ENCODE measurements at places on chromosomes 11 and 22. TPM values are rescaled to one million over a fixed set of nuclear protein-coding genes. Genes with fewer than 3 reads are reported as not detected.

IGHMBP2 gene
- total RNA-seq: 24.9 TPM

DNA sequence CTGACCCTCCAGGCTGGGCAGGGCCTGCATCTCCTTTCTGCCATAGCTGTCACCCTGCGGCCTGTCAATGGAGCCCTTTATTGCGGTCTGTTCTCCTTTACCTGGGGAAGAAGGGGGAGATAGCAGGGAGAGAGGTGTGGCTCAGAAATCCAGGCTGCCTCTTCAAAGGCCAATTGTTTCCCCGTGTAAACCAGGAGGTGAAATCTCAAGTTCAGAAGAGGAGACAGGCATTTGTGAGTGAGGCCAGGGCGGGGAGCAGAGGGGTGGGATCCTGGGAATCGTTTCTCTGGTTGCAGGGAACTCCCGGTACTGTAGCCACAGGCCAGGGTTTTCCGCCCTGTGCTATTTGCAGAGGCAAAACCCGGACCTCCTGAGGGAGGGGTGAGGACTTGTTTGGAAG, 9.1 kb downstream of the DCPS start:
- H3K4me3 ChIP-seq: no peak overlapping the region
- DNase-seq: no peak
- peaks cover 35% of the 10 kb centered on the region for H3K36me3 ChIP-seq
- H3K27me3 ChIP-seq: no peaks in the 10 kb centered on the region

DNA sequence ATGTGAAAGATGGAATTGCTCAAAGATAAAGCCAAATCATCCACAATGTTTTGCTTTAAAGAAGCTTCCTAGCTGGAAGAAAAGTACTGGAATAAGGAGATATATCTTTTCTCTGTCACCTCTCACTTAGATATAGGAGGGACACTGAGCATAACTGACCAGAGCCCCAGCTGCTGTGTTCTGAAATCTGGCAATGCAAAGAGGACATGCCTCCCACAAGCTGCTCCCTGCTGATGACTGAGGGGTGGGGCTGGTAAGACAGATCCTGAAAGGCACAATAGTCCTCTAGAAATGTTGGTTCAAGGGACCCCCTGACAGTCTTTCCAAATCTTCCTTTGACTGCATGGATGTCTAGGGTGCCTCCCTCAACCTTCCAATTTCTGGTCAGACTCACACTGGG, 67.0 kb downstream of the SC5D start:
- no peaks in the 10 kb centered on the region for H3K36me3 ChIP-seq
- H3K4me3 ChIP-seq: no peak overlapping the region
- H3K27ac ChIP-seq: no peak overlapping the region

GRCh38 chr22:32265882-32266767, 11.0 kb upstream of the SLC5A4 start:
- H3K27ac ChIP-seq: no peak overlapping the region
- H3K36me3 ChIP-seq: no peaks in the 10 kb centered on the region
- DNase-seq: peak; percentile 89
- H3K4me1 ChIP-seq: peaks cover 10% of the 10 kb centered on the region
- peaks cover 3% of the 10 kb centered on the region for H3K27me3 ChIP-seq
- no peak overlapping the region for H3K4me3 ChIP-seq

DNA sequence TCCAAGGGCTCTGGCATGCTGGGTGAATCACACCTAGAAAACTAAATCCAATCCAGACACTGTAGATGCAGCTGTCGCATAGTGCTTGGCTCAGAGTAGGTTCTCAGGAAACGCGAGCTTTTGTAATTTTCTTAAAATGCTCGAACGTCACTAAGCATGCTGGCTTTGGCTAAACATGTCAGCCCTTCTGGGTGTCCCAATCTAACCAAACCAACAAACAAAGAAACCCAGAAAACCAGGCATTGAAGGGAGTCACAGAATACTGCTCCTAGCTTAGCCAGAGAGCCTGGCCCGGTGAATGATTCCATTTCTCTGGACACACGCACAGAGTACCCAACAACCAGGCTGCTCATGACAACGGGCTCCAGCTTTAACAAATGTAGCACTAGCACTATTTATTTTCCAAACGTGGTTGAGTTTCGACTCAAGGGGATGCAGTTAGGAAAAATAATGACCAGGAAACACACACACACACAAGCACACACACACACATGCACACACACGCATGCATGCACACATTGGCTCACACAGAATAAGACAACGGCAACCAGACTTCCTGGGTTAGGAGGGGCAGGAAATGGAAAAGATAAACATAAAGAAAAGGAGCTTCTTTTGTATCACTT, 492.6 kb downstream of the MIAT start:
- H3K27ac ChIP-seq: no peak overlapping the region
- peaks cover 4% of the 10 kb centered on the region for H3K4me1 ChIP-seq
- no peak overlapping the region for H3K4me3 ChIP-seq
- no peak for DNase-seq
- peaks cover 30% of the 10 kb centered on the region for H3K27me3 ChIP-seq
- H3K36me3 ChIP-seq: no peaks in the 10 kb centered on the region

GATD1 gene
- total RNA-seq: 48.8 TPM

DNA sequence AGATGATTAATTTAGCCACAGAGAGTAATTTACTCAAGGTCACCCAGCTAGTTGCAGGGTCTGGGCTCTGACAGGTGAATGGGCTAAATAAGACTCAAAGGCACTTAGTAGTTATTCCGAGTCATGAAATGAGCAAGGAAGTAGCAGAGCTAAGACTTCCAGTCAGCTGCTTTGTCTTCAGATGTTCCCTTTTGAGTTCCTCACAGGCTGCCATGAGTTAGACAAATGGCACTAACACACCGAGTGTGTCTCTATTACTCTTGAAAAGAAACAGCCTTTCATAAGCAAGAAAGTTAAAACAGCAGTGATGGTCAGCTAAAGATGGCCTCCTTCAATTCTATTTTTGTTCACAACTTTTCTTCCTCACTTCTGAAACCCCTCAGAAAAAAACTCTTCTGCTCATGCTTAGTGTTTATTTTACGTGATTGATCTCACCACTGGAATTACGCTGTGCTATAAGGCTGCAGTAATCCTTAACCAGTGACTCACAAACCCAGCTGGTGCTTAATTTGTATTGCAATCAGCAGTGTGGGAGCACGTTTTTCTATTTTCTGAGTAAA, 389.1 kb downstream of the AASDHPPT start:
- DNase-seq: no peak
- H3K27me3 ChIP-seq: no peaks in the 10 kb centered on the region
- H3K27ac ChIP-seq: no peak overlapping the region
- H3K36me3 ChIP-seq: no peaks in the 10 kb centered on the region
- no peaks in the 10 kb centered on the region for H3K4me1 ChIP-seq

GRCh38 chr11:21323617-21324016, 654.2 kb downstream of the NELL1 start:
- no peaks in the 10 kb centered on the region for H3K4me1 ChIP-seq
- no peaks in the 10 kb centered on the region for H3K36me3 ChIP-seq
- H3K27me3 ChIP-seq: no peaks in the 10 kb centered on the region
- no peak for DNase-seq

BRSK2 gene
- total RNA-seq: 1.1 TPM

APOL5 gene
- not detected for total RNA-seq

GRCh38 chr11:13434247-13435205, 28.5 kb downstream of the BTBD10 start:
- peak overlapping the region; percentile 43 for H3K27ac ChIP-seq
- no peak for DNase-seq
- H3K4me3 ChIP-seq: no peak overlapping the region

GRCh38 chr22:50703726-50704509, 31.3 kb downstream of the SHANK3 start:
- H3K4me3 ChIP-seq: no peak overlapping the region
- H3K27me3 ChIP-seq: no peaks in the 10 kb centered on the region
- H3K4me1 ChIP-seq: peaks cover 13% of the 10 kb centered on the region
- no peak for DNase-seq
- no peak overlapping the region for H3K27ac ChIP-seq
- no peaks in the 10 kb centered on the region for H3K36me3 ChIP-seq
